ENCODE measurements at places on chromosomes 11 and 22. TPM values are rescaled to one million over a fixed set of nuclear protein-coding genes. Genes with fewer than 3 reads are reported as not detected.

DNA sequence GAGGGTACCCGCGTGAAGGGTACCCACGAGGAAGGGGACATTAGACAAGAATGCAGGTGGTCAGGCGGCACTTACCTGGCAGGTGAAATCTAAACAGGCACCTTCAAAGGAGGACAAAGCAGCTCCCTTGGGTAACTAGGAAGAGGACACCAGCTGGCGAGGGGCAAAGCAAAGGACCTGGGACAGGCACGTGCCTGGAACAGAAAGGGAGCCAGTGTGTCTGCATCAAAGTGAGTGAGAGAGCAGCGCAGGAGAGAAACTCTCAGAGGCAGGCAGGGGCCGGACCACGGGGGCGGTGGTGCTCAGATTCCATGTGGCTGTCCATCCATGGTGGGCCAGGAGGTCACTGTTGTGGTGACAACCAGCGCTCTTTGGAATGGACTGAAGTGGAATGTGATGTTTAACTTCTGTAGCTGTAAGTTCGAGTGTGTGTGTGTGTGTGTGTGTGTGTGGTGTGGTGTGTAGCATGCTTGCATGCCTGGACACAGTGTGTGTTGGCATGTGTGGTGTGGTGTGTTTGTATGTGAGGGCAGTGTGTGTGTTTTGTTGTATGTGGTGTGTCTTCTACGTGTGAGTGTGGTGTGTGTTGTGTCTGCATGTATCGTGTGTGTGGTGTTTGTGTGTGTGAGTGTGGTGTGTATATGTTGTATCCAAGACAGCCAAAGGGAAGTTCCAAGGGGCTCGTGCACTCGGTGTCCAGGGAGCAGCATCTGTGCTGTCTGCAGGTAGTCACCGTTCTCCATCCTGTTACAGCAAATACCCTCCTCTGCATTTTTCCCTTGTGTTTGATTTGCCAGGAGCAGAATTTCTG, 86.4 kb downstream of the CDKN1C start:
- no peak for DNase-seq

DNA sequence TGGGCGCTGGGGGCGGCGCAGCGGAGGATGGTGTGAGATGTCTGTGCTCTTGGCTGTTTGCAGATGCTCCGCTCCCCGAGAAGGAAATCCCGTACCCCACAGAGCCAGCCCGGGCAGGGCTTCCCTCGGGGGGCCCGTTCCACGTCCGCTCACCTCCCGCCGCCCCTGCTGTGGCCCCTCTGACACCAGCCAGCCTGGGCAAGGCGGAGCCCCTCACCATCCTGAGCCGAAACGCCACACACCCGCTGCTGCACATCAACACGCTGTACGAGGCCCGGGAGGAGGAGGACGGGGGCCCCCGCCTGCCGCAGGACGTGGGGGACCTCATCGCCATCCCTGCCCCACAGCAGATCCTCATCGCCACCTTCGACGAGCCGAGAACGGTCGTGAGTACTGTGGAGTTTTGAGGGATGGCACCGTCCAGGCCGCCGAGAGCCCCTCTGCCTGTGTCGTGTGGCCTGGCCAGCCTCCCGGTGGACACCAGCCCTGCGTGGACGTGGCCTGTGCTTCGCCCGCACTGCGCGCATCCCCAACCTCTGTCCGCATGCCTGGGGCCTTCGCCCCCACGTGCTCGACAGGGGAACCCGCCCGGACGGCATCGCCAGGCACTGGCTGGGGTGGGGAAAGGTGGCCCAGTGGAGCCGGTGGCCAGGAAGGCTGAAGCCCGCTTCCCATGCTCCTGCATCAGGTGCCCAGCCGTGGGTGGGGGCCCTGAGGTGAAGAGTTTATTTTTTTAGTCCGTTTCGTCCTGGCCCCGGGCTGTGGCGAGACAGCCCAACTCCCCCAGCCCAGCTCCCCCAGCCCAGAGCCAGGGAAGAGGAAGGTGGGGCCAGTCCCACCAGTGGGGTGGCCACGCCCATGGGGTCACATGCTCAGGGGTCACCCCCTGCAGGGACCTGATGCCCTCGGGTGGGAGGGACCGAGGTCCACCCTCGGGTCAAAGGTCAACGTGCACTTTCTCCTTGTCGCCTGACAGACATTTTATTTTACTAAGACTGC, 6.5 kb upstream of the TRABD start:
- no peak for DNase-seq

GRCh38 chr22:19396934-19397733, 34.4 kb downstream of the HIRA start:
- DNase-seq, result no peak

DNA sequence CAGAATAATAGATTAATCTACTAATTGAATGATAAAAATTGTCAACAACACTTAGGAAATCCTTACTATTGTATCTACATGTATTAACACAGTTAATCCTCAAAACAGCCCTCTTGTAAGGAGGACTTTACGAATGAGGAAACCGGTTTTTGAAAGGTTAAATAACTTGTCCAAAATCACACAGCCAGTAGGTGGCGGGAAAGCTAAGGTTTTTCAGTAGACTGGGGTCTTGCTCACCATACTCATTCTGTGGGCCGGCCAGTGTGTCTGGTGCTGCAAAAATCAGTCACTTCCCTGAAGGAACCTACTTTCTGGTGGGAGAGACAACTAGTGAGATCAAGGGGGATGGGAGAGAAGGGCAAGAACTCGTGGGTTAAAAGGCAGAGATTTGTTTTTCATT, 3.8 kb downstream of the DCPS start:
- no peak for DNase-seq

DNA sequence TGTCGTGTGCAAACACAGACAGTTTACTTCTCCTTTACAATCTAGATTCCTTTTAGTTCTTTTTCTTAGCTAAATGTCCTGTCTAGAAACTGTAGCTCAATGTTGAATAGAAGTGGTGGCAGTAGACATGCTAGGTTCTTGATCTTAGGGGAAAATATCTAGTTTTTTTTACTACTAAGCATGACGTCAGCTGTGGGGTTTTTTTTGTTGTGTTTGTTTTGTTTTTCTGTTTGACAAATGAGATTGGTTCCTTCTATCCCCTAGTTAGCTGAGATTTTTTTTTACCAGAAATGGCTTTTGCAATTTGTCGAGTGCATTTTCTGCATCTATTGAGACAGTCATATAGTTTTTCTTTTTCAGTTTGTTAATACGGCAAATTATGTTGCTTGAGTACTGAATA, 2.3 kb upstream of the OR10G7 start:
- DNase-seq, result no peak

GRCh38 chr11:61893981-61894380, 2.6 kb upstream of the FADS3 start:
- DNase-seq, result no peak

- DNase-seq, result no peak
Observed at GRCh38 chr11:77353131-77353530, 51.6 kb upstream of the GDPD4 start.

DNA sequence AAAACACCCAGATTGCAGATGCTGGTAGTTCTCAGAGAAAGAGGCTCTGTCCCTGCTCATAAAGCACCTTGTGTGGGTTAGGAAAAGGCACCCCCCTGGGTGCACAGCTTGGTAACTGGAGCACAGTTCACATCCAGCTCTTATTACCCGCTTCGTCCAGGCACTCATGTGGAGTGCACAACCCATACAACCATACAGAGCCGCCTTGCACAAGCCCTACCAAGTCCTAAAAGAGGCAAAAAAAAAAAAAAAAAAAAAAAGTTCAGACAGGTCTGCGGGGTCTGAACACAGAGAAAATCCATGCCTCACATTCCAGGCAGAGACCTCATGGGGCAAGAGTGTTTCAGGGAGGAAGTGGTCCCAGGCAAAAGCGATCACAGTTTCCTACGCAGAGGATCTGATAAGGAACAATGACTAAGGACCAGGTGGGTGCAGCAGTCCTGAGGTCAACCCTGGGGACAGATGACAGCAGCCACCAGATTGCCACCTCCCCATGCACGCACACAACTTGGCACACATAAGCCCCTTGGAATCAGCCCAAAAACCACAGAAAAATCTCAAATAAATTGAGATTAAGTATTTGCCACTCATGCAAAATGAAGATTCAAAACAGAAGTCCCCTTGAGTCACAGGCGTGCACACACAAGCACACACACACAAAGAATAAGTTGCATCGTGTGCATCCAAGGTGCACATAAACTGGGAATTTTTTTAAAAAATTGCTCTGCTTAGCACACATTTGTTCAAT, 12.3 kb downstream of the MB start:
- DNase-seq, result no peak

Gene PTPN5
- polyA plus RNA-seq, result not detected

Gene ABTB2
- not detected for polyA plus RNA-seq

Gene MOV10L1
- 1.4 TPM for polyA plus RNA-seq
